Stimulated activated CD8-positive, alpha-beta memory T cell treated with anti-CD3 and anti-CD28 coated beads, Interleukin-15, amount 100 ng/mL, for 4 hours (primary cell): ENCODE measurements at places on chromosomes 4 and X.

GRCh38 chrX:38489341-38489740 lies 72.0 kb upstream of the TSPAN7 start:
- DNase-seq, result no peak

- no peak for DNase-seq
These were observed 70.1 kb downstream of the NSG1 start for GRCh38 chr4:4456816-4457578.

DNA sequence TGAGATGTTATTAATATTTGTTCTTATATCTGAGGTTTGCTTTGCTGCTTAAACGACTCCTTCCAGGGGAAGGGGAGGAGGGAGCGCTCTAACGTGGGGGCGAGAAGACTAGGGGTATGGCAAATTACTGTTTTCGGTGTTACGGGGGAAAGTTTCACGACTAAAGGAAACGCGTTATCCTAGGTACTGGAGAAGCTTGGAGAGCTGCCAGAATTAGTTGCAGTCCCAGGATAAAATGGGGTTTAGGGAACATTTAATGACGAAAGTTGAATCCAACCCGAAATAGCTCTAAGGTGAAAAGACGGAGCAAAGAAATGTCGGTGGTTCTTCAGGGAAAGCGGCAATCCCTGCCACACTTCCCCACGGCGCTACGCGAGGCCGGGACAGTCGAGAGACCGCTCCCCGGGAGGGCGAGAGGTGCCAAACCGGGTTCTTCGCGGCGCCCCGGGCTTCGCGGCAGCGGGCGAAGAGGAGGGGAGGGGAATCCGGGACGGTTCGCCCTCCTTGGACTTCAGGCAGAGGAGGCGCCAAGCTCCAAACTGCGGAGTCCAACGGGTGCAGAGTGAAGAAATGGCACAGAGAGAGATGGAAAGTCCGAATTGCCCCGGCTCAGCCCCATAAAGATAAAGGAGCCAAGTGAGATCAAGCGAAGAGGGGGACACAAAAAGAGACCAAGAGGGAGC lies 724 bp downstream of the THOC2 start:
- DNase-seq, result no peak

- DNase-seq, result no peak
These were observed 1.1 kb upstream of the TLR3 start for GRCh38 chr4:186067757-186068385.

GRCh38 chr4:181524499-181524898 lies 718.7 kb upstream of the TENM3 start:
- DNase-seq, result no peak

DNA sequence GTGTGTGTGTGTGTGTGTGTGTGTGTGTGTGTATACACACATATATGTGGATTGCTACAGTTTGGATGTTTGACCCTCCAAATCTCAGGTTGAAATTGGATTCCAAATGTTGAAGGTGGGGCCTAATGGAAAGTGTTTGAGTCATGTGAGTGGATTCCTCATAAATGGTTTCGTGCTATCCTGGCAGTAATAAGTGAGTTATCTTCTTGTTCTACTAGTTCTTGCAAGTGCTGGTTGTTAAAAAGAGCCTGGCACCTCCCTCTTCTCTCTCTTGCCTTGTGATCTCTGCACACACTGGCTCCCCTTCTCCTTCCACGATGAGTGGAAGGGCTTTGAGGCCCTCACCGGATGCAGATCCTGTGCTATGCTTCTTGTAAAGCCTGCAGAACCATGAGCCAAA lies 344.1 kb downstream of the SH2D1A start:
- no peak for DNase-seq

DNA sequence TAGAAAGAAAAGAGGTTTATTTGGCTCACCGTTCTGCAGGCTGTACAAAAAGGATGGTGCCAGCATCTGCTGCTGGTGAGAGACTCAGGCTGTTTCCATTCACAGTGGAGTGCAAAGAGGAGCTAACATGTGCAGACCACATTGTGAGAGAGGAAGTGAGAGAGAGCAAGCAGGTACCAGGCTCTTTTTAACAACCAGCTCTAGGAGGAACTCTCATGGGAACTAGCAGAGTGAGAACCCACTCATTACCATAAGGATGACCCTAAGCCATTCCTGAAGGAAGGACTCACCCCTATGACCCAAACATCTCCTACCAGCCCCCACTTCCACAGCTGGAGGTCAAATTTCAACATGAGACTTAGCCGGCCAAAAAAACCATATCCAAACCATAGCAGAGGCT lies 158.6 kb upstream of the ADGRL3 start:
- DNase-seq, result no peak

DNA sequence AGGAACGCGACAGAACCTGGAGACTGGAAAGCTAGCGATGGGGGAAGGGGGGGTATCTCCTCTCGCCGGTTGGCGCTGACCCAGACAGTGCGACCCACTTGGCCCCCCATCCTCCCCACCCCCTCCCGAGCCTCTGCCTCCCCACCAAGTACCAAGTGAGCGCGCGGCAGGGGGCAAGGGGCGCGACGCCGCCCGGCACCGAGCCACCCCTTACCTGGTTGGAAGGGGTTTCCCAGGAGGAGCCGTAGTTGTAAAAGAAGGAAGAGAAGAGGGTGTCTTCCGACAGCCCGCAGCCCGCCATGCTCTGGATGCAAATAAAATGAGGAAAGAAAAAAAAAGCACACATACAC lies 112.2 kb downstream of the DHX15 start:
- DNase-seq, result no peak

- no peak for DNase-seq
These were observed 6.4 kb upstream of the RHOH start for GRCh38 chr4:40190465-40190864.
